T-helper 2 cell (primary cell): ENCODE measurements at places on chromosomes 2 and 18.

- no peak for DNase-seq
These were observed 353.8 kb upstream of the SPRED2 start for GRCh38 chr2:65786007-65786717.

DNA sequence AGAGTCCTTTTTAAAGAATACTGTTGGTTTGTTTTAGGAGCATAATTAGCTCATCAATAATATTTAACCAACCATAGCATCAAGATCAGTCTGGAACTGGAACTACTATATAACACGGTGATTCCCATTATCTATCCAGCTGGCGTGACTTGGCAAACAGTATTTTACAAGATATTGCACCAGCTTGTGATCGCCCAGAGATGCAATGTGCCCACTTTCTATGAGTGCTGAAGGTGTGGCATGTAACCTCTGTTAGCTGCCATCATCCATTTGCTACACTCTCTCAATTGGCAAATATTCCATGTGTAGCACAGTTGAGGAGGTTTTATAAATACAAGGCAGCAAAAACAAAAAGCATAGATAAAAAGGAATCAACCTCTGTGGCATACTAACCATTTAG, 64.9 kb downstream of the FIGN start:
- DNase-seq, result no peak

GRCh38 chr2:121099329-121100290, 185.4 kb downstream of the TFCP2L1 start:
- DNase-seq, result no peak

DNA sequence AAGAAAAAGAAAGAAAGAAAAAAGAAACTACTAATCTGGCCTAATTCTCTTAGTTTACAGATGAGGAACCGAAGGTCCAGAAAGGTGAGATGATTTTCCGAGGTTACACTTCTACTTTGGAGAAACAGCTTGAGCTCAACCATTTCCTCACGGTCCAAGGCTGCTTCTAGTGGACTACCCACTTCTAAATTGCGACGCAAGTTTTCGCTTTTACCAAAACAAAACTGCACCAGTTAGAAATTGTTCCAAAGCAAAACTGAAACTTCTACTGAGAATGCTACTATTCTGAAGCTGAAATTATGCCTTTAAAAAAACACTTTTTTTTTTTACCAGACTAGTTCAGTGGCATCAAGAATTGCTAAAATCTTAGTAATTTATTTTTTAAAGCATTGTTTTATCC, 101.6 kb downstream of the INO80D start:
- no peak for DNase-seq

DNA sequence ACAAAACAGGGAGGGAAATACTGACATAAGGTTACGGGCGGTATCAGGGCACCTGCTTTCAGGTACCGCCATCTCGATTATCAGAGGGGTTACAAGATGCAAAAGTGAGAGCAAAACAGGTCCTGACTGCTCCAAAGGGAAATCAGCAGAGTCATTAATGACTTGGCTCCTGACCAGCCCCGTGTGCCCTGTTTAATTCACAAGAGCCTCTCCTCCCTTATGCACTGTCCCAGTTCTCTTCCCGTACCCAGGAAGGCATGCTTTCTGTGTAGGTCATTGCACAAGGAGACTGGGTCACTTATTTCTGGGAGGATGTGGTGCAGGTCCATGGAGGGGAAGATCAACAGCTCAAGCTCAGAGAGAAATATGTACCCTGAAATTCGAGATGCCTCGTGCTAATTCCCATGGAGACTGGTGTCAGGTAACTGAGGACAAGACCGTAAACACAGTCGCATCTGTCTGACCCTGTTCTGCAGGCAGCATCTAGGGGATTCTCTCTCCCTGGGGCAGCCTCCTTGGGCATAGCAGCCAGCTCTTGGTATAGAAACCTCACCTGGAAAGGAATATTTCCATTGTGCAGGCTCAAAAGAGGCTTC, 79.9 kb downstream of the HNRNPLL start:
- DNase-seq, result no peak

DNA sequence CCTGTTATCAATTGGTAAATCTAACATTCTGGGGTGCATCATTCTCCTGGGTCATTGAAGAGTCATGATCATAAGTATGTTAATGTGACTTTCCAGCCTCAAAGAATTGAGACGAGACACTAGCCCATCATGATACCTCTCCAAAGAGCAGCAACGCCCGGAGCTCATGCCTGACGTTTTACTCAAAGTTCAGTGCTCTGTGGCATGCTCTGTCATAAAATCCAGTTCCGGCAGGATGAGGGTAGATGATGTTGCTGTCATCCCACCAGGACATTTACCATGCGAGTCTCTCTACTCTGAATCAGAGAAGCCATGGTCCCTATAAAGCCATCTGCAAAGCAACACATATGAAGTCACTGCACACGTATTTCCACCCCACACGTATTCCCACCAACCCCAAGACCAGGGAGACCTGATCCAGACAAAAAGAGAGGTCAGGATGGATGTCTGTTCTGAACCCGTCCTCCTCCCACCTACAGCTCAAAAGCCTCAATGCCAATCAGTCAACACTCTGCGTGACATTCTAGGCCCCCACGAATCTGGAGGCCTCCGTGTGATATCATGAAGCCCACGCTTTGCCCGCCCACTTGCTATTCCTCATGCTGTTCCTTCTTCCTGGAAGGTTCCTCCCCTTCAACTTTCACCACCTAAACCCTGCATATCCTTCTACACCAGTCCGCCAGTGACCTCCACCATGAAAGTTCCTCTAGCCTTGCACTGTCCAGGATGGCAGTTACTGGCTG, 85.8 kb downstream of the DNMT3A start:
- DNase-seq, result no peak

DNA sequence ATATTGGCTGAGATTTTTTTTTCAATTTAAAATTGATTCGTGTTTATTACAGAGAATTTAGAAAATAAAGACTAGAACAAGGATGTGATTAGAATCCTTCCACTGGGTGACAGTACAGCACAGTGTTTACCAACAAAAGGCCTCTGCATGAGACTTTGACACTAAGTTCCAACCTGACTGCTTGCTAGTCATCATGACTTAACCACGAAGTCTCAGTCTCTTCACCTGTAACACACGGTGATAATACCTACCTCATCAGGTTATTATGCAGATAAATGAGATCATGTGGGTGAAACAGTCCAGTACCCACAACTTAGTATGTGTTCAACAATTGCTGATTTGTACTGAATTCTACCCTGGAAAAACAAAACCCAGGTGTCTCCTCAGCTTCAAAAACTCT, 151.2 kb downstream of the STK39 start:
- DNase-seq, result no peak

DNA sequence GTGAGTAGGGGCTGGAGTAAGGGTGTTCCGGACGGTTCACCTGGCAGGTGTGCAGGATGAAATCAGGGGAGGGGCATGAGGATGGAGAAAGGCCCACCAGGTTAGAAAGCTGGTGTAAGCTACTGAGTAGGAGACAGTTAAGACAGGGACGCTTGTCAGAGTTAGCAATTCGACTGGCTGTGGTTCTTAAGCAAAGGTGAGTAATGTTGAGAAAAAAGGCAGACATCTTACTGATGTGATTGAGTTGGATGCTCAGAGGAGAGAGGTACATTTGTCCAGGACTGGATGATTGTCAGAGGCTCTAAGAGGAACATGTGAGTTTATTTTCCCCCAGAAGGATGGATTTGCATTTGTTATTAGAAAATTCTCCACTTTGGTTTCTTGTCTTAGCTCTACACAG, 90.5 kb upstream of the MGAT5 start:
- no peak for DNase-seq

DNA sequence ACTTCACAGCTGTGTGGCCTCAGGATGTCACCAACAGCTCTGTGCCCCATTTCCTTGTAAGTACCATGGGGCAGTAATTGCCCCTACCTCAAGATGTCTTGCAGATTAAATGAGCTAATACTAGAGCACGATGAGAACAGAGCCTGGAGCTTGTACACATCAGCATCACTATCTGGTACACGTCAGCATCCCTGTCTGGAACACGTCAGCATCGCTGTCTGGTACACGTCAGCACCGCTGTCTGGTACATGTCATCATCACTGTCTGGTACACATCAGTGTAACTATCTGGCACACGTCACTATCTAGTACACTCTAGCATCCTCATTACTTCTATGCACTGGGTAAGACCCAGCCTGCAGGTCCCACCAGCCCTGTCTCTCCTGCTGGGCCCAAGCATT, 37.2 kb downstream of the AQP12A start:
- no peak for DNase-seq

DNA sequence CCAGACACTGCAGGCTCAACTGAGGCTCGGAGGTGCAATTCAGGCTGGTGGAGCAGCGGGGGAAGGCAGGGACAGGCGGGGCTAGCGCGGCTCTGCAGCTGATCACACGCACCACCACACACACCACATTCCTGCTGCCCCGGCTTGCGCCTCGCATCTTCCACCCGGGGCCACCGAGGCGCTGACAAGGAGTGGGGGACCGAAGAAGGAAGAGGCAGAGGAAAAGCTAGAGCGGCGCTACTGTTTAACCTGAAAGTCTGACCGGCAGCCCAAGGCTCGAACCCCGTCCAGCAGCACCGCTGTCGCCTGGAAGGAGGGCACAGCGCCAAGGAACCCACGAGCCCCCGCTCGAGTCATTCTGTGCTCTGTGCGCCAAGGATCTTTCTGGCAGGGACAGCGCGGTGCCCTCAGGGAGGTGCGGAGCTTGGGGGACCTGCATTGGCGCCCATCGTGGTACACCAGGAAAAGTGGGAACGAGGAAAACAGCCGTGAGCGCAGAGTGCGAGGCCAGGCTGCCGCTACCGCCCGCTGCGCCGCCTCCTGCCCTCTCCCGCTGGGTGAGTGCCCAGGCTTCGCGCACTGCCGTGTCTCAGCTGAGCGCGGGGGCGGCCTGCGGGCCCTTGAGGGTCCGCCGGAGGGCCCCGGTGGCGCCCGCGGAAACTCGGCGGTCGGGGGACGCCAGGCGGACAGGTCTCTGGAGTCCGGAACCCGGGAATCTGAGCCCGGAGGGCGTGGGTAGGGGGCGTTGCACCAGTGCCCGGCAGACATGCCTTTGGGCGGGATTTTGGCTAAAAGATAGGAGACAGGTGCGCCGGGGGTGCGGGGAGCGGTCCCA, 860 bp upstream of the KCNJ3 start:
- no peak for DNase-seq

DNA sequence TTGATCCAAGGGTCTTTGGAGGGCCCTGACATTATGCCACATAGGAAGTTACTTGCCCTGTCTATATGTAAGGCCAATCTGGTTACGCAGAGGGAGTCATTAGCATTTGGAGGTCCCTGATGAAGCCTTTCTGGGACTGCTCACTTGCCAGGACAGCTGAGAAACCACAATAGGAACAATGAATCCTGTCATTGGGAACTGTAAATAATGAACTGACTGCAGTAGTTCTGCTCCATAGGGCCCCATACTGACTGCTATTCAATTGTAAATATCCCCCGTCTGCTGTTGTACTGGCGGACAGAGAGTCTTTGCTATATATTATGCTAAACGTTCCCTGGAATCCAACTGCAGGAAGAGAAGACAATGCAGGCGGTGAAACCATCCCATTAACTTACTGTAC, 149.4 kb upstream of the DCC start:
- no peak for DNase-seq

- DNase-seq, result no peak
These were observed 137.9 kb downstream of the SLC4A3 start for GRCh38 chr2:219765231-219765911.

DNA sequence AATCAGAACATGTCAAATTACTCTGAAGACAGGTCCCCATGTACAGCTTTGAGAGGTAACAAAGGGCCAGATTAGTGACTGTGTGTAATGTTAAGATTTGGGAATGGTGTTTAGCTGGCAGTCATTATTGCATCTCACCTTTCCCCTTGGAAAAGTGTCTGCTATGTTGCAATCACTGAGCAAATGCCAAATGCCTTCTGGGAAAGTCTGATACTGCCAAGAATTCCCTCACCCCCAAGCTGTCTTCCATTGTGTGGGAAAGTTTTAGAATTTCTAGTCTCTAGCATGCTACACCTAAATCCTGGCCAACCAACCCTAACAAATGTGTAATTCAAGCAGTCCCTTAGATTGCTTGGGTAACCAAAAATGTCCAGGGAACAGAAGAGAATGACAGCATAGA, 13.6 kb upstream of the PELI1 start:
- DNase-seq, result no peak

DNA sequence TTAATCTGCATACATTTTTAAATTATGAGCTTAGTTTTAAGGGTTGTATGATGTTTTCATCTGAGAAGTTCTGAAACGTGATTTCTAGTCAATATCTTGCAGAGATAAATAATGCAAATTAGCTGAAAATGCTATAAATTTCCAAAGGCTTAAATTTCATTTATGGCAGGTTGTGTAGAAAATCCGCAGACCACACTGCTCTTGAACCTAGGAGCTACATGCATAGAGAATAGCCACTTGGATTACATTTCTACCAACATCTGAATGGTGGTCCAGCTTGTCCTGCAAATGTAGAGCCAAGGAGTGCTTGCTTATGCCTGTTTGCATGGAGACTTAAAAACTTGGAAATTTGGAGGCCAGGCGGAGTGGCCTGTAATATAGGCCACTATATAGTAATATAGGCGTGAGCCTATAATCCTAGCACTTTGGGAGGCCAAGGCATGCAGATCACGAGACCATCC, 6.8 kb downstream of the MAT2A start:
- DNase-seq, result no peak

DNA sequence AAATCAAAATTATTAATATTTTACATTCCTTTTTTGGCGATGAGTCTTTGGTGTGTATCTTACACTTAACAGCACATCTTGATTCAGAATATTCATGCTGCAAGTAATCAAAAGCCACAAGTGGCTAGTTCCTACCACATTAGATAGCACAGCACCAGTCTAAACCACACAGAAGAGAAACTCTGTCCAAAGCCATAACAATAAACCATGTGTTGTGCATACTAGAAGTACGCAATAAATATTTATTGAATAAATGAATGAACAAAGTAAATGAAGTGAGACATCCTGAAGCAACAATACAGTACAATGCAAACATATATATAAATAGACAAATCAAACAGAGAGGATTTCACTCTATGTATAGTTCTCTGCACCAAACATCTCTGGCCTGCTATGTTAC, 287.3 kb downstream of the EXOC6B start:
- DNase-seq, result no peak

DNA sequence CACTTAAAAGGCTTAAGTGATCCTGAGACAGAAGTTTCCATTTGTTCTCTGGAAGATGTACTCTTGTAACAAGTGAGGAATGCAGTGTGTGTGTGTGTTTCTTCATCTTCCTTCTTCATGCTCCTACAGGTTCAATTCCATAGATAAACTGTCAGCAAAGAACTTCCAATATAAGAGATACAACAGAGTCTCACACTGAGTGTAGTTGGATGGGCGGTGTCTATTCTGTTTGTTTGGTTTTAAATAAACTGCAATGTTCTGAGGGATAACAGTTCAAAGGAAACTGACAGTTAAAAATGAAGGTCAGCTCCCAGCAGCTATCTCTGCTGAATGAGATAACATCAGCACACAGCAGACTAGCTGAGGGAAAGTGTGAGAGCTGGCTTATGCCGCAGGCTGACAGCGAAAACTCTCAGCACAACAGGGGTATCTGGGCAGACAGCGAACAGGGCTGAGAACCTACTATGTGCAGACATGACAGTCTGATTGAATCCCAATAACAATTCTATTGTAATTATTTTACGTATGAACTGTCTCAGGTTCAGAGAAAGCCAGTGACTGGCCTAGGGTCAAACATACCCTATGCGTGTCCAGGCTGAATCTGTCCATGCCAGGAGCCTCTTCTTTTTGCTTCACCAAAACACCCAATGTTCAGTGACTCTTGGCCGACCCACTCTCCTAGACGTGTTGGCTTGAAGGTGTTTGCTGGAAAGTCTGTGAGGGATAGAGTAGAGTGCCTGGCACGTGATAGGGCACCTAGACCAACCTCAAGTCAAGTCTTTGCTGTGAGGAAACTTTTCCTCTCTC, 201.9 kb upstream of the TRIB2 start:
- no peak for DNase-seq

GRCh38 chr18:7924616-7925015, 357.5 kb downstream of the PTPRM start:
- DNase-seq, result no peak
